B cell (primary cell): ENCODE measurements at places on chromosomes 6 and 20.
A peak's percentile ranks its signal among the peaks of the same experiment; 100 is the strongest.

DNA sequence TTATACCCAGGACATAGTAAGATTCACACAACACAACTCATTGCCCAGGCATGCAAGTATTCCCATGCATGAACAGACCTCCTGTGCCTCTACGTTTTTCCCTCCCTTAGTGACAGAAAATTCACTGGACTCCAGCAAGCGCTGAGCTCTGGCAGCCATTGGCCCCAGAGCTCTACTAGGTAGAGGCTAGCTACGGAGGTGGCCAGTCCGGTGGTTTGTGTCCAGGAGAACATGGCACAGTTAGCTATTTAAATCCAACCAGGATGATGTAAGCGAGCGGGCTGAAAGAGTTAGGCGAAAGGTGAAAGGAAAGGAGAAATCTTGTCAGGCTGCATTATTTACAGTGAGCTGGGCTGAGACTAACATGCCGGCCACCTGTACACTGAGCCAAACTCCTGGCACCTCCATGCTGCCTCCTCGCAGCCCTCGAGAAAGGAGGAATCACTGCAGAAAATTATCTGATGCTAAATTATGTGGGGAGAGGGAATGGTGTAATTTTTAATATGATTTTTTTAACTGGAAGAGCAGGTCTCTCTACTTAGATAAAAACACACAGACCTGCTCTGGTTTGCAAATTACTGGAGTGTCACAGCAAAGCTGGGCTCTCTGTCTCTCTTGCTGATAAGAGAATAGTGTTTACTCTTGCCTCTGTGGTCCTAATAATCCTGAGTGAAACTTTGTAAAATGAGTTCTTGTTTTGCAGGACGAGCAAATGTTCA is 50.1 kb upstream of the ARMC2 start:
- DNase-seq = no peak

GRCh38 chr6:34132486-34133185 is 13.3 kb downstream of the GRM4 start:
- DNase-seq = no peak

GRCh38 chr6:41801380-41801779 is 13.9 kb downstream of the TOMM6 start:
- no peak for DNase-seq

- no peak for DNase-seq
Observed at GRCh38 chr20:25090492-25091429, 8.8 kb upstream of the VSX1 start.

DNA sequence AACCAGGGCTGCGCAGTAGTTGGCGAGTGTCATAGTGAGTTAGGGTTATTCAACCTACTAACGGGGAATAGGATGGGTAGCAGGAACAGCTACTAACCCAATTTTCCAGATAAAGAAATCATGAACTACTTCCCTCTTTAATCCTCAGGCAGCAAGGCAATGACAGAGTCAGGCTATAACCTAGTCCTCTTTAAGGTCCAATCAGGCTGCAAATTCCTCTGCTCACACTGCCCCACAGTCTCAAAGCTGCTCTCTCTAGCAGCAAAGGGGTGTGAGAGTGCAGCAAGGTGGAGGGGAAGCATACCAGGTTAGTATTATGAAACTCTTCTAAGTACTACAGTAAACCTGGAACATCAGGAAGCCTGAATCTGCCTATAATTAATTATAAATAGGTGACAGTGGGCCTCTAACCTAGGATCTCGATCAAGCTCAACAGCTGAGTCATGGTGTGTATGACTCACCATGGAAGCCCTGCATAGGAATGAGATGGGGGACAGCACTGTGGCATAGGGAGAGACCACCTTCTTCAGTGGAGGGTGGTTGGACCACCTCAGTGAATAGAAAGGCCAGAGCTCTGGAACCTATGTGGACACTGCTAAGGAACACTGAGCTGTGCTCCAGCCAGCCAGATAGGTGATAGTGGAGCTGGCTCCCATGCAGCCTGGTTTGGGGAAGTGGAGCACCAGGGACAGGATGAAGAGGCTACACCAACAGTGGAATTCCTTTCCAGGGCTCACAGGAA is 7.9 kb downstream of the PEX6 start:
- no peak for DNase-seq

GRCh38 chr20:10472871-10473270 is 37.8 kb downstream of the SLX4IP start:
- no peak for DNase-seq

- DNase-seq = no peak
Observed at GRCh38 chr20:568097-568652, 24.6 kb upstream of the CSNK2A1 start.

- DNase-seq = no peak
Observed at GRCh38 chr6:32461493-32461892, 21.8 kb downstream of the HLA-DRA start.

DNA sequence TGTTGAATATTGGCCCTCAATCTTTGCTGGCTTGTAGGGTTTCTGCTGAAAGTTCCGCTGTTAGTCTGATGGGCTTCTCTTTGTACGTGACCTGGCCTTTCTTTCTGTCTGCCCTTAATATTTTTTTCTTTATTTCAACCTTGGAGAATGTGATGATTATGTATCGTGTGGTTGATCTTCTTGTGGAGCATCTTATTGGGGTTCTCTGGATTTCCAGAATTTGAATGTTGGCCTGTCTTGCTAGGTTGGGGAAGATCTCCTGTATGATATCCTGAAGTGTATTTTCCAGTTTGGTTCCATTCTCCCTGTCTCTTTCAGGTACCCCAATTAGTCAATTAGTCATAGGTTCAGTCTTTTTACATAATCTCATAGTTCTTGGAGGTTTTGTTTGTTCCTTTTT is 22.6 kb upstream of the MOXD1 start:
- no peak for DNase-seq

DNA sequence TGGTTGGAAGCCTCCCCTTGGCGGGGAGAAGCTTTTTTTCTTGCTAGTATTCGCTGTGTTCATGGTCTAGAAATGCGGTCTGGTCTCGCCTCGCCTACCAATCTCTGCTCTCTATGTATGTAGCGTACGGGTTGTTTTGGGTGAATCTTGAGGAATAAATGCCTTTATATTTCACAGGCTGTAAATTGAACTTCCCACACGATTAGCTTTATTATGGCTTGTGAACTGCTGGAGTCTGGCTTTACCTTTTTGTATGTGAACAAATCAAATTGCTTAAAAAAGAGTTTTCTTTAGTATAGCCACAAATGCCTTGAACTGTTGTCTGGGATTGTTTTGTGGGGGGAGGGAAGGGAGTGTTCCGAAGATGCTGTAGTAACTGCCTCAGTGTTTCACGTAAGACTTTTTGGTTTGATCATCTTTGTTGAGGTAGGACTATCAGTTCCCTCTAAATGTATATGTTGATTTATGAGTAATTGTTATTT is 2.2 kb downstream of the INSM1 start:
- DNase-seq = no peak

GRCh38 chr6:4023240-4023639 is 55.7 kb downstream of the FAM217A start:
- no peak for DNase-seq

DNA sequence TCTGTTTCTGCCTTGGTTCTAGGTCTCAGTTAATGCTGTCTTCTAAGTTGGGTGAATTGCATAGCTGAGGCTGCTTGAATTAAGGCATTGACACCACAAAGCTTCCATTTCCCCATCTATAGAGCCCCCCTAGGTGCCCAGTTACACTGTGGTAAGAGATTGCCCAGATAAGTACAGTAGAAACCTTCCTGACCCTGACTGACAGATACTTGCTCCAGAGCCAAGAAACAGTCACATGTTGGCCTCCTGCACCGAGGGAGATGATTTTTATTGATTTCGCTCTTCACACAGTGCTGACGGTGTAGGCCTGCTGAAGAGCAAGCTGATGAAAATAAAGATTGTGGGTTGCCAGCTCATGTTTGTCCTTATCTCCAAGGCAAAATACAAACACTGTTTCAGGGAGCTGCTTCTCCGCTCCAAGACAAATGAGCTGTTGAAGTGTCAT is 67.9 kb downstream of the TRMT11 start:
- DNase-seq = no peak

DNA sequence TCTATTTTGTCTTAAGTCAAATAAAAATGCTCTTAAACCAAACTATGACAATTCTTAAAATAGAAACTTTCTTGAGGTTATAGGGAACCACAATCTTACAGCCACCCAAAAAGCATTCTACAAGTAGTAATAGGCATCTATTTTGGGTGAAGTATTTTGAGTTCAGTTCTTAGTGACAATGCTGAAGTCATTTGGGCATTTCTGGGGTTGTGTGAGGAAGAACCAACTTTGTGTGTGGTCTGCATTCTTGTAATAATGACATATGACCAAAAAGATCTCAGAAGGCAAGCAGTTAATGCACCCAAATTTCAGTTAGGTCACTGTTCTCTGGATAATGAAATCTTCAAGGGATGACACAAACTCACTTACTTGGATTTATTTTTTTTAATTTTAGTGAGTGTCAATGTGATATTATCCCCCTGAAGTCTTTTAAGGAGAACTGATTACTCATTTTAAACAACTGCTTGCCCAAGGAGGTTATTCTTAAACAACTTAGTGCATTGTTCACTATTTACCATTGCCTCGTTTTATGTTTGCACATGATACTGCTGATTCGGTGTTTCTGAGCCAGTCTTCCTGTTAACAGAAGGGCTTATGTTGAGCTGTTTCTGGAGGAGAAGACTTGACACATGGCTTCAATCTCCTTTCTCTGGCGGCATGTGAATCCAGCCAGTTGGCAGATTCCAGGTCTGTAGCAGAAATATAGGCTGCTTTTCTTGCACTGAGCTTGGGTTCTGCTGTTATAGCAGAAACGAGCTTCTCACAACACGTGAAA is 618.9 kb downstream of the BCKDHB start:
- no peak for DNase-seq

DNA sequence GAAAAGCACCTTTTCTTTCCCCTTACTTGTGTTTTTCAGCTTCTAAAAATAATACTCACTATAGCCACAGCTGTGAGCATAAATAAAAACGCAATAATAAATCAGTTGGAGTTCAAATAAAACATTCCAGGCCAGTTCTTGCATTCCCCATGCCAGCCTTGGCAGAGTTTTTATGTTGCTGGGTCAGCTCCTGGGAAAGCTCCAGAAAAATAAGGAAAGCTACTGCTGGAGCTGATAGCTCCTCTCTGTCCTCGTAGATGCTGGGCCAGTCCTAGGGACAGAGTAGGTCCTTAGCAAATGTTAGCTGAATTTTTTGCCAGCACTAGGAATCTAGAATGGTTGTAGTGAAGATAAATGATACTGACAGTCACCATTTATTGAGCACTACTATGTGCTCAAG is 389.0 kb upstream of the SYNCRIP start:
- DNase-seq = no peak

DNA sequence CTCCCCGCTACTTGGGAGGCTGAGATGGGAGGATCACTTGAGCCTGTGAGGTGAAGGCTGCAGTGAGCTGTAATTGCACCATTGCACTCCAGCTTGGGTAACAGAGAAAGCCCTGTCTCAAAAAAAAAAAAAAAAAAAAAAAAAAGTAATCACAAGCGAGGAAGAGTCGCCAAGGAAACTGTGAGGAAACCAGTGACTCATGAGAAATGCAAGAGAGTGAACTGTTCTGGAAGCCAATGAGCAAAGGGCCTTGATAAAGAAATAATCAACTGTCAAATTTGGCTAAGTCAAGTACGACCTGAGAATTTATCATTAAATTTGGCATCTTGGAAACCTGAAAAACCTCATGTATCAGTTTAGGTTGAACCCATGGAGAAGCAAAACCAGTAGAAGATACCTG is 16.1 kb upstream of the LAMP5 start:
- DNase-seq = no peak

DNA sequence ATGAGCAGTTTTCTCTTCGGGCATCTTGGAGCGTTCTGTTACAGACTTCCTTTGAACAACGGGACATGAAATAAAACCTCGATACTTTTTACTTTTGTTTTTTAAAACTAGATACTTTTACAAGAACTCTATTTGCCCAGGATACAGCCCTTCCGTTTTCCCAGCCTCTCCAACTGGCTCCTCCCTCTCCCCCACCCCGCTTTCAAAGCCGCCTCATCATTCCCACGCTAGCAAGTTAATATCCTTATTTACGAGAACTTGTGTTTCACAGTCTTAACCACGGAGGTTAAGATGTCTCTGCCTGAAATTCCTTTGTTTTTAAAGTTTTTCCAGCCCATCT is 241 bp upstream of the CFAP206 start:
- DNase-seq = no peak

DNA sequence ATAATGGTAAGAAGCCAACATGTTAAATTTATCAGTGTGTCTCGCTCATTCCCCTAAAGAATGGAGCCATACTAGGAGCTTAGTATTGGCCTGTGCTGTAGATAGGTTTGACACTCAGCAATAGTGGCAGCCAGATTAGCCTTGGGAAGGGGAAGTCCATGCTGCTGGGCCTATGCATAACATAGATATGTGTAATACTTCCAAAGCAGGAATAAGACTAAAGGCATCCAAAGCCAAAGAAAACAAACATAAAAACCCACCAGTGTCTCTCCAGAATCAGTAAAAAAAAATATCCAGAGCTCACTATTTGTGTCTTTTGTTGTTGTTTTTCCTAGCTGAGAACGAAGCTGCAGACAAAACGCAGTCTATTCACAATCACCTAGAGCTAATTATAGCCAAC is 104.2 kb upstream of the STXBP5 start:
- no peak for DNase-seq

GRCh38 chr6:169622618-169623017 is 79.2 kb downstream of the WDR27 start:
- DNase-seq = no peak

GRCh38 chr20:24577271-24577909 is 108.0 kb downstream of the SYNDIG1 start:
- DNase-seq = no peak

DNA sequence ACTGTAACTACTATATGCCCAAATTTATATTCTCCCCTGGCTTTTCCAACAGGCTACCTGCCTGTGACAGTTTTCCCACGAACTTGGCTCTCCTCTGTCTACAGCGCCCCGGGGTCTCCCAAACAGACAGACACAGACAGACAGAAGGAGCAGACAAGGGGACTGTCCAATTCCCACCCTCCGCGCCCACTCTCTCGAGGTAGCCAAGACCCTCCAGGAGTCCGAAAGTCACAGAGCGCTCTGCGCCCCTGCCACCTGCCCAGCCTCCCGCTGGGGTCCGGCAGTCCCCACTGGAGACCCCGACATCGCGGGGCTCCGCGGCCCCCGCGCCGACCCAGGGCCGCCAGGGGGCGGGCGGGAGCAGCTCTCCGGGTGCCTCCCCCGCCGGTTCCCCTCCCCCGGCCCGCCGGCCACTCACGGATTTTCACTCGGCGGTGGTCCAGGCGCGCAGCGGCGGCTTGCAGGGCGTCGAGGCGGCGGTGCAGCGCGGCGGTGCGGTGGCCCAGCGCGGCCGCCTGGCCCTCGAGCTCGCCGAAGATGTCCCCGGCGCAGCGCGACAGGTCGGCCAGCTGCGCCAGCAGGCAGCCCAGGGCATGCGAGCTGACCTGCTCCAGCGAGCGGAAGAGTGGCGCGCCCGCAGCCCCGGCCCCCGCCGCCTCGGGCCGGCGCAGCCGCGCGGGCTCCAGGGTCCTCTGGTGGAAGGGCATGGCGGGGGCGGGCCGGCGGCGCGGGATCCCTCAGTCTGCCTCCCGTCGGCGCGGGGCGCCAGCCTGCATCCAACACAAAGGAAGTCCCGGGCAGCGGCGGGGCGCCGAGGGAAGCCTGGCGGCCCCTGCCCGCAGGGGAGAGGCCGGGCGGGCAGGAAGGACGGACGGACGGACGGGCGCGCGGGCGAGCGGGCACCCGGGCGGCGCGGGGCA is 81.3 kb upstream of the CCDC28A start:
- DNase-seq = peak; percentile 76
